Osteocyte (in vitro differentiated cells): ENCODE measurements at places on chromosomes 7 and 10.

- DNase-seq: no peak
Observed at GRCh38 chr10:1268831-1269230, 212.6 kb downstream of the WDR37 start.

DNA sequence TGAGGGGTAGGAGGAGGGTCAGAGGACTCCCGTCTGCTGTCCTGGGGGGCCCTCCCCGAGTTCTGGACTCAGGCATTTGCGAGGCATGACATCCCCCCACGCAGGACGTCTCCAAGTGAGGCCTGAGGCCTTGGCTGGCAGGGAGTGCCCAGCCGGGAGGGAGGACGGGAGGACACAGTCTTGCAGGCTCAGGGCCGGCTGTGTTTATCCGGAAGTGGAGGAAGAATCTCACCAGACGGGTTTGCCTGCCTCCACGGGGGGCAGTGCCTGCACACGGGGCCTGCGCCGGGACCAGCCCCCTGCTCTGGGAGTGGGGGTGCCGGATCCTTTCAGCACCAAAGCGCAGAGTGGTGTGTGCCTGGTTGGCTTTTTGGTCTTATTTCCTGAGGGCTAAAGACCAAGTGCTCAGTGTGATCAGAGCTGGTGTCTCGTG, 10.9 kb downstream of the PWWP2B start:
- DNase-seq: no peak

GRCh38 chr7:84210301-84210700, 15.7 kb upstream of the SEMA3A start:
- DNase-seq: no peak

GRCh38 chr7:151380199-151381097, 29.4 kb downstream of the WDR86 start:
- DNase-seq: no peak

GRCh38 chr7:44122529-44122928, 819 bp downstream of the POLD2 start:
- no peak for DNase-seq

- DNase-seq: no peak
Observed at GRCh38 chr10:95289921-95290421, 832 bp downstream of the PDLIM1 start.

- DNase-seq: peak; percentile 60
Observed at GRCh38 chr10:27192284-27192683, 37.1 kb downstream of the MASTL start.

DNA sequence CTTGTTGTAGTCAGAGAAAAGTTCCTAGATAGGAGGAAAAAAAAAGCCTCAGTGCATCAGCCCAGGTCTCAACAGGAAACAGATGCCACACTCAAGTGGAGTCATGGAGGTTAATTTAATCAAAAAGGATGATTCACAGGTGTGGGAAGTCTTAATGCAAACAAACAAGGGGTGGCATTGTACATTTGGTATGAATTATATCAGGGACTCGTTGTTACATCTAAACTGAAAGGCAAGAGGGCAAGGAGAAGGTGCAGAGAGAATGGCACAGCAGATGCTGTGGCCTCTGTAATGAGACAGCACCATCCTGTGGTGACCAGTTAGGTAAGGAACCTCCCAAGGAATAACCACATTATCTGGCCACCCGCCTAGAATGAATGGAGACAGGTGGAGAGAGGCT, 133.7 kb downstream of the PTPRZ1 start:
- DNase-seq: no peak
